Hepatic stellate cell (primary cell): ENCODE measurements at places on chromosomes 4 and X.
A peak's percentile ranks its signal among the peaks of the same experiment; 100 is the strongest.

GRCh38 chr4:127249066-127249766 is 383.5 kb upstream of the INTU start:
- DNase-seq = no peak

GRCh38 chrX:150036181-150036580 is 97.9 kb upstream of the EOLA2 start:
- DNase-seq = peak; percentile 16

DNA sequence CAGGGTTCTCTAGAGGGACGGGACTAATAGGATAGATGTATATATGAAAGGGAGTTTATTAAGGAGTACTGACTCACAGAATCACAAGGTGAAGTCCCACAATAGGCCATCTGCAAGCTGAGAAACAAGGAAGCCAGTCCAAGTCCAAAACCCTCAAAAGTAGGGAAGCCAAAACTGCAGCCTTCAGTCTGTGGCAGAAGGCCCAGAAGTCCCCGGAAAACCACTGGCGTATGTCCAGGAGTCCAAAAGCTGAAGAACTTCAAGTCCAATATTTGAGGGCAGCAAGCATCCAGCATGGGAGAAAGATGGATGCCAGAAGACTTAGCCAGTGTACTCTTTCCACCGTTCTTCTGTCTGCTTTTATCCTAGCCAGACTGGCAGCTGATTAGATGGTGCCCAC is 227.2 kb downstream of the KCTD8 start:
- DNase-seq = no peak

- DNase-seq = no peak
Observed at GRCh38 chr4:8240211-8241041, 29.1 kb upstream of the HTRA3 start.

- no peak for DNase-seq
Observed at GRCh38 chr4:169675825-169676224, 55.4 kb downstream of the CLCN3 start.

DNA sequence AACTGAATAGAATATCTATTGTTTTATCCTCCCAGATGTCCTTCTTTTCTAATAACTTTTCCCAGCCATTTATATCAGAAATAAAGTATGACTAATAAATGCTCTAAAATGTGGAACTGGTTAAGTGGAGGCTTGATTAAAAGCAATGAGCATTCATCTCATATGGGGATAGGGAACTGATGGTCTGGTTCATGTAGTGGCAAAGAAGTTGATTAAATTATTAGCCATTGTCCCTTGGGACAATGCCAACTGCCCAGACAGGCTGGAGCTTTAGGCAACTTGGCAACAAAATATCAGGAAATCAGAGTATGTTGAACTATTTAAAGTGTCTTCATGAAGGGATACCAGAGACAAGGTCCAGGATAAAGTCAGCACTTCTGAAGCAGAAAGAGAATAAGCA is 24.2 kb downstream of the TRO start:
- DNase-seq = no peak

- DNase-seq = no peak
Observed at GRCh38 chr4:122107680-122108079, 44.5 kb upstream of the BLTP1 start.

DNA sequence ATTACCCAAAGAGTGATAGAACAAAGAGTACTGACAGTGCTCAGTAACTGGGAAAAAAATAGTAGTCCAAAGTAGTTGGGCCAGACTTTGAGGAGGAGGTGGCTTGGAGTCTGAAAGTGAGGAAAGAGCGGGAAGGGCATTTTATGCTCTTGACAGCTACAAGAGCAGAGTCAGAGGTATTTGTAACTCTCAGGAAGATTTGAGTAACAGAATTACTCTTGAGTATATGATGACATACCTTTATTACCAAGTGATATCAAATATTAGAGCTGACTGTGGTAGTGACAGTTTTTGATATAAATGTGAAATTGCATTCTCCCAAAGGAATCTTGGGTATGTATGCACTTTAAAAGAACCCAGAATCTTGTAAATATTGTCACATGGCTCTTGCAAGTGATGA is 2.2 kb downstream of the SLAIN2 start:
- no peak for DNase-seq

DNA sequence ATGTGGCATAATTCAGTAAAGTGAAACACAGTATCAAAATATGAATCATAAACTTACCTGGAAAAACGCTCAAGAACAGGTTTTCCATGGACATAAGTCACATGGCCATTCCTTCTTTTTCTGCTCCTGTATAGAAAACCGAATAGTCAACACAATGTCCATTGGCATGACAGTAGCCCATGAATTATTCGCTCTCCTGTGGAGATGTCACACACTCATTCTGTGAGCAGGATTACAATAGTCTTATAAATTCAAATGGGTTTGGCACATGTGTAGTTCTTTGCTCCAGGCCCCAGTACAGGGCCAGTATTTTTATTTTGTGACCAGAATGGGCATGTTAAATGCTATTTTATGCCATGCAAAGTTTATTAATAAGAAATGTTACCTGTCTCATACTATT is 15.1 kb upstream of the CXCL13 start:
- no peak for DNase-seq

DNA sequence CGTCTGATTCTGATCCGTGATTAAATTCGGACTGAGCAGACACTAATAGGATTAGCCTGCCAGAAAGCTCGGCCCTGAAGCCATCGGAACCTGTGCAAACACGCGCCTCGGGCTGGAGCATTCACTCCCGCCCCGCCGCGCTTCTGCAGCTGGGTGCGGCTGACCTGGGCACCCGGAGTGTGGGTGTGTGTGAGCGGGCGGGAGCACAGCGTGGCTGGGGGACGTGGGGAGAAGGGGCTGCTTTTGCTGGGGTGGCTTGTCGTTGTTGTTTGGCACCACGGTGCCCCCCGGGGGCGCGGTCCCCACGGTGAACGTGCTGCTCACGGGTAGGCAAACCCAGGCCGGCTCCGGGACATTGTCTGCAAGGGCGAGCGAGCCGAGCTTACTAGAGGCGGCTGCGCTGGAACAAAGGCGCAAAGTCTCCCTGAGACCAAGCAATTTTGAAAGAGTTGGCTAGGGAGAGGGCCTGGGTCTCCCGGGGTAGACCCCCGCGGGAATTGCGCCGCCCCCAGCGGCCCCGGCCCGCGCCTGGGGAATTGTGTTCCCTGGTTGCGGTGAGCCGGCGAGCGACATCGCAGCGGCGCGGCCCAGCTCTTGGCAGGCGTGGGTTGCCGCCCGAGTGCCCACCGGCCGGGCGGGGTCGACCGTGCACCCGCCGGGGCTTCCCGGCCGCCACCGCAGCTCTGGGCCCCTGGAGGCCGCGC is 1.4 kb downstream of the MAMLD1 start:
- no peak for DNase-seq

- no peak for DNase-seq
Observed at GRCh38 chrX:15714529-15714928, 23.5 kb upstream of the CA5B start.

DNA sequence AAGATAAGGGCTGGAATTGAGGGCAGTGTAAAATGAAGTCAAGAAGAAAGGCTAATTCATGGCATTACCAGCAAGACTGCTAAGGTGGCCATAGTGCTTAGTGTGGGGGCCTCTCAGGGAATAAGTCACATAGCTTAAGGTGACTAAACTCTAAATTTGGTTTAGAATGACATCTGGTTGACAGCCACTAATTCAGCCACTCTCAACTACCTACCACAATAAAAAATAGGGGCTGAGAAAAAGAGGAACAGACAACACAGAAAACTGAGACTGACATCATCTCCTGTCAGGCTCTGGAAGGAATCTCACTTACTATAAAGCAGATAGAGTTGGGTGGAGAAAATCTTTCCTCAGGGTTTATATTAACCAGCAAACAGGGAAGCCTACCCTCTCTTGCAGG is 96.9 kb downstream of the CHRDL1 start:
- DNase-seq = no peak

GRCh38 chr4:128566693-128567092 is 242.8 kb upstream of the JADE1 start:
- DNase-seq = no peak

DNA sequence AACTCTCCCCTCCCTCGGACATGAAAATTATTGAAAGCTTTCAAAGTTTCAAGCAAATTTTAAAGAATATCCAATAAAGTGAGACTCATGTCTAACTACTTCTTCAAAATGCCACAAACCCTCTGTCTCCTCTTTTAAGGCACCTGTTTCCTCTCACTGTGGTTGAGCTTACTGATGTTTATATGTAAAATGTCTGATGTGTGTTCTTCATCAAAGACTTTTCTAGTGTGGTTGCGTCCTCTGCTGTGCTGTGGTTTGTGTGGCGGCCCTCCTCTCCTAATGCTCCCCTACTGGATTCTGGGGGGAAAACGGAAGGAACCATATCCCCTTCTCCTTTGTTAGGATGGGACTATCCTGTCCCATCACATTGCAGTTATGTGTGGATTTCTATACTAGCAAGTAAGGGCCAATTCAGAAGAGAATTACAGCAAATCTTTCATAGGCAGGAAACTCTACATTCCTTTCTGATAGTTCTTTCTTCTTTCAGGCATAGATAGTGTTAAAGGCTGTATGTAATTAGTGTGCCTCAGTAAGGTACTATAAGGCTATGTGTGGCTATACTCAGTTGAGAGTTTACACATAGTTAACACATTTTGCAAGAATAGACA is 221.0 kb upstream of the GPRIN3 start:
- no peak for DNase-seq

DNA sequence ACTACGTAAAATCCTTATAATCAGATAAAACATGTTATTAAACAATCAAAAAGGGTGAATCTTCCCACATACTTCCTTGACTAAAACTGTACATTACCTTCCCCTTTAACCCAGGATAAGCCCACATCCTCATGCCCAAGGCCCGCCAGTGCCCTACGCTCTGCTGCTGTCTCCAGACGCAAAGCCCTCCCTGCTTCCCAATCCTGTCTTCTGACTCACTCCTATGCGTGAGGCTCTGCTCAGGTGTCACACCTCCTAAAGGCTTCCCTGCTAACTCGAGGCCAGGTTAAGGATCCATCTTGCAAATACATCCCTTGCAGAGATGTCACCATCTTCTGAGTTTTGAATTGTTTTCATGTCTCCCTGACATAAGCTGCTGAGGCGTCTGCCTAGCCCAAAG is 61.6 kb downstream of the STX18 start:
- no peak for DNase-seq

- no peak for DNase-seq
Observed at GRCh38 chrX:44494357-44494756, 48.3 kb downstream of the FUNDC1 start.

DNA sequence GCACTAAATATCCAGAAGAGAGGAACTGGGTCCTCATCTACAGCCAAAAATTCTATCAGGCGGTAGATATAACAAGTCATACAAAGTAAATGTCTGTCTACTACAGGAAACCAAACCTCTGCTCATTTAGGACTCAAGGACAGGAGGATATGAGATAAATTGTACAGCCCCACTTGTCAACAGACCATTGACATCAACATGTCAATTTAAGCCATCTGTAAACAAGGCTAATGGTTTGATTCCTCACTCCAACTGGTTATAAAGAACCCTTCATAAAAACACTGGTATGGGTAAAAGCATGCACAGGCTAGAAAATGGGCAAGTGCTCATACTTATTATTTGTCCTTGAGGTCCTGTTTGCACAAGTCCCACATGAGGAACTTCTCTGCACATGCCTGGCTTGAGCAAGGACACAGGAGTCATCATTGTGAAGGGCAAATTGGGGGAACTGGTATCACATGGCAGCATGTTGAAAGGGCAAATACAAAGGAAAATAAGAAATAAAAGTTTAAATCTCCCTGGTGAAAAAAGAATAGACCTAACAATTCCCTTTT is 13.2 kb downstream of the RTL8B start:
- DNase-seq = no peak

- DNase-seq = peak; percentile 17
Observed at GRCh38 chrX:63656871-63657580, 128.0 kb downstream of the ARHGEF9 start.

DNA sequence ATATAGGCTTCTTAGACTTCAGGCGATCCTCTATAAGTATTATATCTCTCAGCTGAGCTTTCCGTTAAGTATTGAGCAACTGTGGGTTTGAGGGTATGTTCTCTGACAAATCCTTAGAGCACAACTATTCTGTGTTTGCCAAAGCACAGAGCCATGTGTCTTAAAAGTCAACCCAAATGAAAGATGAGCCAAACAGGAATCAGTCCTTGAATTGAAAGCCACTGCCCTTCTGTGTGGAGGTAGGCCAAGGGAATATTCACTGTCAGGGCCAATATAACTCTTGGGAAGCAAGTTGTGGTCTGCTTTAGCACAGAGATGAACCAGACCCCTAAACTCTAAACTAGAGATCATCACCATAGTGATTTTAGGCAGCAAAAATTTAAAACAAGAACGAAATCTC is 164.0 kb downstream of the STAG2 start:
- no peak for DNase-seq

DNA sequence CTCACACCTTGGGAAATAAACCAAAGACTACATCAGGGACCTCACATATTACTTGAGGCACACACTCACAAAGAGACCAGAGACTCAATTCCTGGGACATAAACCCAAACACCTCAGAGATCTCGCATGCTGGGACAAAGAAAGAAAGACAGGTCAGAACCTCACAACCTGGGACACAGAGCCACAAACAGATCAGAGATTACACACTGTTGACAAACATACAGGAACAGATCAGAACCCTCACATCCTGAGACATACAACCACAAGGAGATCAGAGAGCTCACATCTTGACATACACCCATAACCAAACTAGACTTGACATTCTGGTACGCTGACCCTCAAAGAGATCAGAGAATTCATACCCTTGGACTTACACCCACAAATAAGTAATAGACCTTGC is 17.3 kb downstream of the SUV39H1 start:
- DNase-seq = no peak

- no peak for DNase-seq
Observed at GRCh38 chrX:74902806-74903205, 22.4 kb downstream of the NEXMIF start.

GRCh38 chr4:147975325-147975724 is 243.4 kb downstream of the ARHGAP10 start:
- no peak for DNase-seq

DNA sequence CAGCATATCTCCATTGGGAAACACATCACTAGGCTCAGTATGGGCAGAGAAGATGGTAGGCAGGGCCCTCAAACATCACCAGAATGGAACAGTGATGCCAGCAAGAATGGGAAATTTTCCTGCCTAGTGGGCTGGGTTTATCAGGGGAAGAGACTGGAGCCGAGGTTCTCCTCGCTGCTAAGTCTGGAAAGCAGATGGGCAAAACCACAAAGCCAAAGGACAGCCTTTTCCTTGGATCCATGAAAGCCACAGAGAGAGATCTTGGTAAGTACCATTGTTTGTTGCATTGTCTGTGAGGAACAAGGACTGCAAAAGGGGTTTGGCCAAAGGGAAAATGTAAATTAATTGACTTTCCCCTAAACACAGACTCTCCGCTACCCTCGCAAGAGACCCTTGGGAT is 80.1 kb downstream of the ATG4A start:
- no peak for DNase-seq
